ENCODE measurements at places on chromosomes 11 and 22.

GRCh38 chr11:65321828-65322485 lies 7.3 kb downstream of the CDC42EP2 start:
- no peaks in the 10 kb centered on the region for H3K27me3 ChIP-seq
- no peak for DNase-seq
- no peak overlapping the region for H3K27ac ChIP-seq

- no peaks in the 10 kb centered on the region for H3K27me3 ChIP-seq
- no peak overlapping the region for H3K27ac ChIP-seq
- no peak overlapping the region for H3K4me3 ChIP-seq
- no peak for DNase-seq
These were observed 160.7 kb downstream of the SOX6 start for GRCh38 chr11:16195651-16196050.

- H3K4me3 ChIP-seq, result no peak overlapping the region
- H3K27ac ChIP-seq, result no peak overlapping the region
- no peak for DNase-seq
These were observed 54.1 kb upstream of the SLC25A1 start for GRCh38 chr22:19232623-19233022.

DNA sequence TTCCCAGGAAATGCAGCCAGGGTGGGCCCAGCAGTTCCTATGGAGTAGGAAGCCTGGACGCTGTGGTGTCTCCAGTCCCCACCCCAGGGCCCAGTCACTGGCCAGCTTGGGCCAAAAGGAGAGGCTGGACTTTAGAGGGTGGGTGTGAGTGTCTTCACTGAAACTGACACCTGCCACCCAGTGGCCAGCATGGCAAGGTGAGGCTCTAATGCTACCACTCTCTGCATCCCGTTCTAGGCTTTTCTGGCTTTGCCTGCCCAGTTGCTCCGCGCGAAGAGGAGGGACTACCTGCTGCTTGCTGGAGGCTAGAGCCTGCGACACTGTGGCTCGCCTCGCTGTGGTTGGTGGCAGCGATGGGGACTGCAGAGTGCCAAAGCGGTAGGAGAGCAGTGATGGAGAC lies 35.4 kb downstream of the C22orf42 start:
- DNase-seq, result no peak
- H3K36me3 ChIP-seq, result no peaks in the 10 kb centered on the region
- no peak overlapping the region for H3K27ac ChIP-seq
- no peaks in the 10 kb centered on the region for H3K27me3 ChIP-seq
- no peak overlapping the region for H3K4me3 ChIP-seq
- H3K4me1 ChIP-seq, result peaks cover 7% of the 10 kb centered on the region

- H3K27me3 ChIP-seq, result peaks cover 24% of the 10 kb centered on the region
- no peak overlapping the region for H3K4me3 ChIP-seq
- no peak overlapping the region for H3K27ac ChIP-seq
- DNase-seq, result no peak
These were observed 49.1 kb upstream of the CAPRIN1 start for GRCh38 chr11:34002420-34002819.
